Stimulated activated CD8-positive, alpha-beta memory T cell treated with anti-CD3 and anti-CD28 coated beads, Interleukin-7, amount 100 ng/mL, for 4 hours (primary cell): ENCODE measurements at places on chromosomes 5 and 9.

DNA sequence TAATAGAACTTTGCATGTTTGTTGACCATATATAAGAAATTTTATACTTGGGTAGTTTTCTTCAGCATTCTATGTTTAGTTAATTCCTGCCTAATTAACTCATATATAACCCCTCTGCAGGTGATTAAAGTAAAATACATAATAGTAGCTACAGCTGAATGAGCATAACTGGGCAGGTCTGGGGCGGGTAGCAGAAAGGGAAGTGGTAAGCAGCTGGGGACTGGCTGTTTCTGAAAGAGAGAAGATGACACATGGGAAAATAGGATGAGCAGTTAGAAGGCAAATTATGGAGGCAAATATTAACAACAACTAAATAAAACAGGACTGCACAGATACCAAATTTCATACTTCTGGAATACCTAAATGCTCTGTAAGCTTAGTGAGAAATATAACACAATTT lies 128.1 kb downstream of the CPLANE1 start:
- DNase-seq, result no peak

GRCh38 chr9:131297903-131298302 lies 8.4 kb downstream of the PLPP7 start:
- no peak for DNase-seq

DNA sequence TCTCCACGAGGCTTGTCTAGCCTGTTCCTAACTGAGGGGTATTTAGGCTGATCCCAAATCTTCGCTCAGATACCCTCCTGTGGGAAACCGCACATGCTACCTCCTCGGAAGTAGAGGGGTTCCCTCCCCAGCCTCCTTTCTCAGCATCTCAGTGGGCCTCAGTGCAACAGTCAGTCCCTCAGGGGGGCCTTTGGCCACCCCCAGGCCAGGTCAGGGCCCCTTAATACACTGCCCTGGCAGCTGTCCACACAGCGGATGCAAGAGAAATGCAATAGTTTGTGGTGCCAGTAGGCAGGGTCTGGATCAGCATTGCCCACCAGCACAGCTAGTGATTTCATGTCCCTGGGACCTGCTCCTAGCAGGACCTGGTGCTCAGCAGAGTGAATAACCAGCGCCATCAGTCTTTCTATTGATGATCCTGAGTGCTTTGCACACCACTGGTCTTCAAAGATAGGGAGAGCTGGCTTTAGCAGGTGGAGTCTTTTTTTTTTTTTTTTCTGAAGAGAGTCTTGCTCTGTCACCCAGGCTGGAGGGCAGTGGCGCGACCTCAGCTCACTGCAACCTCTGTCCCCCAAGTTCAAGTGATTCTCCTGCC lies 7.5 kb downstream of the PLPP7 start:
- DNase-seq, result no peak

GRCh38 chr9:104494808-104495207 lies 9.3 kb upstream of the OR13F1 start:
- DNase-seq, result no peak

GRCh38 chr5:124816381-124816780 lies 69.9 kb upstream of the ZNF608 start:
- DNase-seq, result no peak

DNA sequence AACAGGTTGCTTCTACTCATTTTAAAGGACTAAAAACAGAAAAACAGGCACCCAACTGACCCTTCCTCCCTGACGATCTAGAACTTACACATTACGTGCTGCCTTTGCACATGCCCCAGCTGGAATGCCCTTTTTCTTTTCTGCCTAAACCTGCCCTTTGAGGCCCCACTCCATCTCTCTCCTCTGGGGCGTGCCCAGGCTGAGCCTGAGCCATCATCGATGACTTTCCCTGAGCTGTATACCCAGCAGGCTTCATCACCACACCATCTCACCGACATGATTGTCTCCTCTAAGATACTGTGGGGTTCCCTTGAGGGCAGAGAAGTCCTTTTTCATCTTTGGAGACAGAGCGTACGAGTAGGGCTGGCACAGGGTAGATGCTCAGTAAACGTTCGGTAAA lies 24.1 kb upstream of the GABBR2 start:
- DNase-seq, result no peak

- DNase-seq, result no peak
Measured at GRCh38 chr5:90612919-90613318, 54.3 kb downstream of the ADGRV1 start.

GRCh38 chr9:16064771-16065170 lies 511.9 kb downstream of the CCDC171 start:
- no peak for DNase-seq

GRCh38 chr9:70409280-70409679 lies 5.2 kb downstream of the KLF9 start:
- no peak for DNase-seq

DNA sequence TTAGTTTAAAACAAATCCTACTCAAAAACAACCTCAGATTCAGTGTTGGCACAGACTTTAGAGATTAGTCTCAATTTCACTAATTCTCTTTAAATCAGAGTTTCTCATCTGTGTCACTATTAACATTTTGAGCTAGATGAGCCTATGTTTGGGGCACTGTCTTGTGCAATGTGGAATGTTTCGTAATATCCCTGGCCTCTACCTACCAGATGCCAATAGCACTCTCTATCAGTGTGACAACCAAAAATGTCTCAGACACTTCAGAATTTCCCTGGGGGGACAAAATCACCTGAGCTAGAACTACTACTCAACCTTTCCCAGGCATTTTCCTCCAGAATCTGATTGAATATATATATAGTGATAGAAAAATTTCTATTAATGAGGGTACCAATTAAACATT lies 465.2 kb upstream of the RGMB start:
- DNase-seq, result no peak

DNA sequence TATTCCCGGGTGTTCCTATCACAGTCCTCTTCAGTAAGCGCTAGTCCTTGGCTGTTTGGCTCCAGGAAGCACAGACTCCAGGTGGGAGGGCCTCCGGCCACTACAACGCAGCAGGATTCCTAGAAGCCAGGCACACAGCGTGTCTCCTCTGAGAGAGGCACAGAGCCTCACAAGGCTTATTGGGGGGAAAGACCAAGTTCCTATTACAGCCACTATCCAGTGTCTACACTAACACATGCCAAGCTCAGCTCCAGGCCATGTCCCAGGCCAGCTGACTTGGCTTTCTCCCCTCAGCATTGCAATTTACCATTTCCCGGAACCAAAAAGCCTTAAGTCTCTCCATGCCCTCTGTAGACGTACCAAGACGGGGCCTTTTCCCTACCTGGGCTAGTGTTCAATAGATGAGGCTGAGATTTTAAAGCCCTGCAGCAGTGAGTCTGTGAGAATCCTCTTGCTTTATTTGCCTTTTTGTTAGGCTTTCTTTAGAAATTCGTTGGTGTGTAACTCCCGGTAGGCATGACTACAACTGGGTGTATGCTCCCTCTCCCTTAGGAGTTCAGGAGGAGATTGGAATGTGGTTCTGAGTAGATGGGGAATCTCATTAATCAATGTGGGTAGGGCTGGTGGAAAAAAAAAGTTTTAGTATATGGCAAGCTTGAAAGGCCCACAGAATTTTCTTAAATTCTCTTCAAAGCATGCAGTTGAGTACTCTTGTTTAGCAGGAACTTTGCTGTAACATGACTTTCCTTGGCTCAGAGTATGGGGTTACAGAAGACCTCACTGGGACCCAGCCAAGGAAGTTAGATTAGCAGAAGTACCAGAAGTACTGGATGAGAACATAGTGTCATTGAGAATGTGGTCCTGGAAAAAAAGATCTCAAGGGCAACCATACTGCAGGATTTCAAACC lies 84.3 kb upstream of the SLC1A3 start:
- DNase-seq, result no peak

DNA sequence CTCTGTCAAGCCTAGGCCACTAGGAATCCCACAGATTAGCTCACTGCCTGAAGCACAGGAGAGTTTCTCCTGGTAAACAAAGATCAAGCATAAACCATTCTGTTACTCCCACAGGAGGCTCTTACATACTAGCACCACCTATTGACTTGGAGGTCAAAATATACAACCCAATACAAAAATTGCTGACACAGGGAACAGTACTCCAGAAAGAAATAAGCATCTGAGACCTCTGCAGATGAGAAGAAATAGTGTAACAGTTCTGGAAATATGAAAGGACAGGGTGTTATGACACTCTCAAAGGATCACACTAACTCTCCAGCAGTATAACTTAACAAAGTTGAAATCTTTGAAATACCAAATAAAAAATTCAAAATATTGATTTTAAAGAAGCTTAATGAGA lies 269.6 kb upstream of the ARRDC3 start:
- no peak for DNase-seq

- no peak for DNase-seq
Measured at GRCh38 chr5:132949136-132949535, 14.3 kb downstream of the AFF4 start.

- no peak for DNase-seq
Measured at GRCh38 chr5:172648755-172649154, 7.7 kb downstream of the NEURL1B start.
